ENCODE measurements at places on chromosomes 5 and 9.

DNA sequence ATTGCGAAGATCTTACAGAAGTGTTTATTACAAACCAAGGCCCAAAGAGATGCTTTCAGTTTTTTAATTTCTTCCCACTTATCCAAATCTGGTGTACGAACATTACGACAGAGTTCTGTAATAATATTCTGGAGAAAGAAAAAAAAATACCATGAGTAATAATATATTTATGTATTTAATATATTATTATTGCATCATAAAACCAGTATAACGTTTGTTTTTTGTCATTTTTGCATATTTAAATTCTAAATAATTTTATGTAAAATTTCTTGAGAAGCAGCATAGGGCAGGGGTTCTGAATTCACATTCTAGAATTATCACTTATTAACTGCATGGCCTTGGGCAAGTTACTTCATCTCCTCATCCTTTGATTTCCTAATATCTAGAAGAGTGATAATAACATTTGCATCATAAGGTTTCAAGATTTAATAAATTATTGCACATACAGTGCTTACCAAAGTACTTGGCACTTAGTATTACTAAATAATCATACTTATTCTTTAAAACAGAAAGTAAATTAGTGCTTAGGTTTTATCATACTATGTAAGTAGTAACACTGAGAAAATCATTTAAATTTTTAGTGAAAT, 107.7 kb downstream of the OSMR start:
- DNase-seq, result no peak

DNA sequence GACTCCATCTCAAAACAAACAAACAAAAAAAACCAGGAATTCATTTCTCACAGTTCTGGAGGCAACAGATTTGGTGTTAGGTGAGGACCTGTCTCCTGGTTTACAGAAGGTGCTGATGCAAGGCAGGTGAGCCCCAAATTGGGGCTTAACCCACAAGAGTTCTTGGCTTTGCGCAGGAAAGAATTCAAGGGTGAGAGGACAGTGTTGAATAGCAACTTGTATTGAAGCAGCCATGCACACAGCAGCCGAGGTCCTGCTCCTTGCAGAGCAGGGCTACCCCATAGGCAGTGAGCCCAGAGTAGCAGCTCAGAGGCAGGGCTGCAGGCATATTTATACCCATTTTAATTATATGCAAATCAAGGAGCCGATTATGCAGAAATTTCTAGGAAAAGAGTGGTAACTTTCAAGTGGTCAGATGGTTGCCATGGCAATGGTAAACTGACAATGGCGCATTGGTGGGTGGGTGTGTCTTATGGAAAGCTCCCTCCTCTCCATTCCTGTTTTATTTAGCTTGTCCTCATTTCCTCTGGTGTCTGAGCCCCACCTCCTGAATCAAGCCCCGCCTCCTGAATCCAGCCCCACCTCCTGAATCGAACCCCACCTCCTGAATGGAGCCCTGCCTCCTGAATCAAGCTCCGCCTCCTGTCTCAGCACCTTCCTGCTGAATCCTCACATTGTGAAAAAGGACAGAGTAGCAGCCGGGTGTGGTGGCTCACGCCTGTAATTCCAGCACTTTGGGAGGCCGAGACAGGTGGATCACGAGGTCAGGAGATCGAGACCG, 34.5 kb upstream of the COL5A1 start:
- DNase-seq, result peak; percentile 51

GRCh38 chr5:56328753-56329560, 95.8 kb upstream of the ANKRD55 start:
- DNase-seq, result peak; percentile 57

DNA sequence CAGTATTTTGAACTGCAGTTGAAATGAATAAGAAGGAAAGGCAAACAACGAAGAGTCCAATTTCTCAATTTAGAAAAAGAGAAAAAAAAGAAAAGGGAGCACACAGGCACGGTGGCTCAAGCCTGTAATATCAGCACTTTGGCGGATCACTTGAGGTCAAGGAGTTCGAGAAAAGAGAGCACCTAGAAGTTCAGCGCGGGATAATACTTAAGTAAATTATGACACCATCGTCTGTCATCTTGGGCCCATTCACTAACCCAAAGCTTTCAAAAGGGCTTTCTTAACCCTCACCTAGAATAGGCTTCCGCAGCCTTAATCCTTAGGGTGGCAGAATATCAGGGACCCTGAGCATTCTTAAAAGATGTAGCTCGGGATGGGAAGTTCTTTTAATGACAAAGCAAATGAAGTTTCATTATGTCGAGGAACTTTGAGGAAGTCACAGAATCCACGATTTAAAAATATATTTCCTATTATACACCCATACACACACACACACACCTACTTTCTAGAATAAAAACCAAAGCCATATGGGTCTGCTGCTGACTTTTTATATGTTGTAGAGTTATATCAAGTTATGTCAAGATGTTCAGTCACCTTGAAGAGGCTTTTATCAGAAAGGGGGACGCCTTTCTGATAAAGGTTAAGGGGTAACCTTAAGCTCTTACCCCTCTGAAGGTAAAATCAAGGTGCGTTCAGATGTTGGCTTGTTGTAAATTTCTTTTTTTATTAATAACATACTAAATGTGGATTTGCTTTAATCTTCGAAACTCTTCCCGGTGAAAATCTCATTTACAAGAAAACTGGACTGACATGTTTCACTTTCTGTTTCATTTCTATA, 602 bp upstream of the CD274 start:
- no peak for DNase-seq

DNA sequence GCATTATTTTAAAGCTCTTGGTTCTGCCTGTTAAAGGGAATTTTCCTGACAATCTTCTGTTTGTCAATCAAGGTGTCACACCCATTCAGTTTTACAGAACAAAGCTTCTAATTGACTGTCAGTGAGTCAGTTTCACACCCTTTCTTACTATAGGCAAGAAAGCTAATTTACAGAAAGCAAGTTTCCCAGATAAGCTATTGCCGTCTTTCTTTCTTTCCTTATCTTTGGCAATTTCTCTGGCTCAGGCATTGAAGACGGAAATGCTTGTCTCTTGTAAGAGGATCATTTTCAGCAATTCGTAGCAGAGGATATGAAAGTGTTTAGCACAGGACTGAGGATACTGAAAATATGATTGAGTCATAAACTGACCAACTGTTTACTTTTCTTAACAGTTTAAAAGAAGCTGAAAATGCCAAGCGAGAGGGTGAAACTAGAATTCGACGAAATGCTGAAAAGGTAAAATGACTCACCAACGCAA, 27.0 kb downstream of the SPINK5 start:
- DNase-seq, result no peak

Measured in fibroblast of skin of right biceps (primary cell).